Thoracic aorta (tissue), 2 donors: ENCODE measurements at places on chromosomes 6 and 20.
A peak's percentile ranks its signal among the peaks of the same experiment; 100 is the strongest.

DNA sequence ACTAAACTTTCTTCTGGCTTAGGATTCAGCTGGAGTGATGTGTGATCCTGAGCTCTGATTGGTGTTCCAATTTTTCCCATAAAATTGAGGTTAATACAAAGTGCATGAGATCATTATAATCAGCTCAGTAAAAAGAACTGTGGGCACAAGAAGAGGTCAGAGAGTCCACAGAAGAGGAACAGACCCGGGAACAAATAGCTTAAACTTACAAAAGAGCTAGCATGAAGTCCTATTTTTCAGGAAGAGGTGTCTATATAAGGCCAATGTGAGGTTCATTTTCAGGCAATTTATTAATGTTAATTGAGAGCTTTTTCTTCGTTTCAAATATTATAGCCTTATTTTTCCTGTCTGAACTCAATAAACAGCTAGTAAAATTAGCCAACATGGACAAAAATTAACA is 26.9 kb upstream of the STX11 start:
- no peak overlapping the region for H3K27ac ChIP-seq
- DNase-seq: no peak
- H3K4me1 ChIP-seq: no peaks in the 10 kb centered on the region
- no peak overlapping the region for H3K4me3 ChIP-seq
- H3K27me3 ChIP-seq: no peaks in the 10 kb centered on the region

- H3K27ac ChIP-seq: peak overlapping the region; percentile 56
- no peak for DNase-seq
- H3K27me3 ChIP-seq: no peaks in the 10 kb centered on the region
- H3K4me3 ChIP-seq: no peak overlapping the region
- peaks cover 7% of the 10 kb centered on the region for H3K4me1 ChIP-seq
These were observed 36.1 kb upstream of the PLCB4 start for GRCh38 chr20:9032758-9033157.

DNA sequence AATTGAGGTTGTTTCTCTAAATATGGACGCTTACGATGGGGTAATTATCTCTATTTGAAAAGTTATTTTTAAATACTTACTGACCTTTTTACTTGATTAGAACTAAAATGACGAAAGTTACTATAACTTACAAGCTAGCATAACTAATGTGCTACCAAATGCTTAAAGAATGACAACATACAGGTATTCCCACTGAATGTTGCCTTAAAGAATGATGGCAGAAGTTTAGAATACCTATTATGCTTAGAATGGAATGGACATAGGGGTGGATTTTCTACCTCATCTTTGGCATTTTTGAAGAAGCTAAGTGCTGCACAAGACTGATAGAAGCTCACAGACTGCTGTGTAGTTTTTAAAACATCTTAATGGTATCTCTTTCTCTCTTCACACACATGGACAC is 284.8 kb downstream of the THBS2 start:
- no peaks in the 10 kb centered on the region for H3K27me3 ChIP-seq
- DNase-seq: no peak
- no peaks in the 10 kb centered on the region for H3K36me3 ChIP-seq
- H3K27ac ChIP-seq: no peak overlapping the region

DNA sequence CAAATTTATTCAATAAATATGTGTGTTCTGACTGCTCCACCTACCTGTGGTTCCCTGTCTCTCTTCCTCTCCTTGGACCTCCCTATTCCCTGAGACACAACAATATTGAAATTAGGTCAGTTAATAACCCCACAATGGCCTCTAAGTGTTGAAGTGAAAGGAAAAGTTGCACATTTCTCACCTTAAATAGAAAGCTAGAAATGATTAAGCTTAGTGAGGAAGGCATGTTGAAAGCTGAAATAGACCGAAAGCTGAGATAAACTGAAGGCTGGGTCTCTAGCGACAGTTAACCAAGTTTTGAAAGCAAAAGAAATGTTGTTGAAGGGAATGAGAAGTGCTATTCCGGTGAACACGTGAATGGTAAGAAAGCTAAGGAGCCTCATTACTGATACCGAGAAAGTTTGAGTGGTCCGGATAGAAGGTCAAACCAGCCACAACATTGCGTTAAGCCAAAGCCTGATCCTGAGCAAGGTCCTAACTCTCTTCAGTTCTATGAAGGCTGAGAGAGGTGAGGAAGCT is 34.1 kb downstream of the UST start:
- H3K4me1 ChIP-seq: peaks cover 41% of the 10 kb centered on the region
- peak overlapping the region; percentile 45 for H3K4me3 ChIP-seq
- no peak for DNase-seq
- H3K36me3 ChIP-seq: no peaks in the 10 kb centered on the region

DNA sequence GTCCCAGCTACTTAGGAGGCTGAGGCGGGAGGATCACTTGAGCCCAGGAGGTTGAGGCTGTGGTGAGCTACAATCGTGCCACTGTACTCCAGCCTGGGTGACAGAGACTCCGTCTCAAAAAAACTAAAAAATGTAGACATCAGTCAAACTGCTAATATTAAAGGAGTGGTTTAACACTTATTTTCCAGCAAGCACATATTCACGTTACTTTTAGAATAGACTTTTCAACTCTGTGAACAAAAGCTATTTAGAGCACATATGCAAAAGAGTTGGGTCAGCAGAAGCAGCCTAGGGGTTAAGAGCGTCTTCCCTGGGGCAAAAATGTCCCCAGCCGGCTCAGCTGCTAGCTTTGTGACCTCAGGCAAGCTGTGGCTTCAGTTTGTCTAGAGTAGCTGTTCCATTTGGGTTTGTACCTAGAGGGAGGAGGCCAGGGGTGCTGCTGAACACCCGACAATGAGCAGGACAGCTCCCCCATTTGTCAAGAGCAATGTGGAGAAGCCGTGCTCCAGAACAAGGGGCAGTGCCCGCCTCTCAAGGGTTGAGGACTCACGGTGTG is 62.5 kb upstream of the PTGIS start:
- H3K4me3 ChIP-seq: no peak overlapping the region
- H3K36me3 ChIP-seq: peaks cover 7% of the 10 kb centered on the region
- H3K27ac ChIP-seq: peak overlapping the region; percentile 58
- H3K4me1 ChIP-seq: peaks cover 17% of the 10 kb centered on the region
- no peaks in the 10 kb centered on the region for H3K27me3 ChIP-seq

DNA sequence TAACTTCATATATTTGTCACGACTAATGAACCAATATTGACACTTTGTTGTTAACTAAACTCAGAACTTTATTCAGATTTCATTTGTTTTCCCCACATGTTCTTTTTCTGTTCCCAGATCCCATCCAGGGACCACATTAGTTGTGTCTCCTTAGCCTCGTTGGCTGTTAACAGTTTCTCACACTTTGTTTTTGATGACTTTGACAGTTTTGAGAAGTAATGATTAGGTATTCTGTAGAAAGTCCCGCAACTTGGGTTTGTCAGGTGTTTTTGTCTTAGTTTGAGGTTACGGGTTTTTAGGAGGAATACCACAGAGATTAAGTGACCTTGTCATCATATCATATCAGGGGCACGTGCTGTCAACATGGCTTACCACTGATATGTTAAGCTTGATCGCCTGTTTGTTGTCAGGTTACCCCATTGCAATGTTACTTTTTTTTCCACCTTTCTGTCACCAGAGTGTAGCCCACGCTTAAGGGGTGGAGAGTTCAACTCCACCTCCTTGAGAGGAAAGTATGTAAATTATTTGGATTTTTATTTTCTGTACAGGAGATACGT is 32.9 kb downstream of the MAP3K4 start:
- H3K4me1 ChIP-seq: peaks cover 11% of the 10 kb centered on the region
- no peaks in the 10 kb centered on the region for H3K36me3 ChIP-seq
- no peak overlapping the region for H3K27ac ChIP-seq
- DNase-seq: no peak
- no peaks in the 10 kb centered on the region for H3K27me3 ChIP-seq
- no peak overlapping the region for H3K4me3 ChIP-seq

DNA sequence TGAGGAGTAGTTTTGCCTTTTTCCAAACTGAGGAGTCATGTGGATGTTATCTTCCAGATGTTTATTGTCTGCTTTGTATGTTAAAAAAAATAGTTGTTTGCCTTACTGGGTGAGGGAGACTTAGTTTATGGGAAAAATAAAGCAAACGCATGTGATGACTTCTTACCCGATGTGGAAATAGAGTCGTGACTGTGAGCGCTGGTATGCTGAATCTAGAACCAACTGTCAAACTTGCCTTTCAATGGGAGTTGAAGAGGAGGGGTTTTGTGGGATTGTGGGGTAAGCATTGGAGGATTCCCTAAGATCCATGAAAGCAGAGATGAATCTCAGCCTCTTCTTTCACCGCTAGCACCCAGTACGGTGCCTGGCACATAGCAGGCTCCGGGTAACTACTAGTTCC is 5.3 kb downstream of the DCBLD1 start:
- no peaks in the 10 kb centered on the region for H3K27me3 ChIP-seq
- peaks cover 13% of the 10 kb centered on the region for H3K4me1 ChIP-seq
- no peak overlapping the region for H3K4me3 ChIP-seq

DNA sequence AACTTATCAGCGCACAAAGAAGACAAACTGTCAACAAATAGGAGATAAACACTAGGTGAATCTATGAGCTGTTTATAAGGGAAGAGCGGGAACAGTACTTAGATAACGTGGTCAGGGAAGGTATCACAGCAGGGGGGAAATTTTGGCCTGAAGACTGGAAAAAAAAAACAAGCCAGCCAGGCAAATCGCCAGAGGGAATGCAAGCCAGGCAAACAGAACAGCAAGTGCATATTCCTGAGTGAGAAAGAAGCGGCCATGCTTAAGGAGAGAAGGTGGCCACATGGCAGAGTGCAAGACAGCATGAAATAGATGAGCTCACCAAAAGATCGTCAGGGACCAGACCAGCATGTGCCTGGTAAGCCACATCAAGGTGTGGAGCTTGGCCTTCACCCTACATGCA is 466.5 kb upstream of the ARID1B start:
- no peaks in the 10 kb centered on the region for H3K36me3 ChIP-seq
- DNase-seq: no peak
- H3K27me3 ChIP-seq: no peaks in the 10 kb centered on the region
- H3K4me1 ChIP-seq: no peaks in the 10 kb centered on the region
- no peak overlapping the region for H3K27ac ChIP-seq

DNA sequence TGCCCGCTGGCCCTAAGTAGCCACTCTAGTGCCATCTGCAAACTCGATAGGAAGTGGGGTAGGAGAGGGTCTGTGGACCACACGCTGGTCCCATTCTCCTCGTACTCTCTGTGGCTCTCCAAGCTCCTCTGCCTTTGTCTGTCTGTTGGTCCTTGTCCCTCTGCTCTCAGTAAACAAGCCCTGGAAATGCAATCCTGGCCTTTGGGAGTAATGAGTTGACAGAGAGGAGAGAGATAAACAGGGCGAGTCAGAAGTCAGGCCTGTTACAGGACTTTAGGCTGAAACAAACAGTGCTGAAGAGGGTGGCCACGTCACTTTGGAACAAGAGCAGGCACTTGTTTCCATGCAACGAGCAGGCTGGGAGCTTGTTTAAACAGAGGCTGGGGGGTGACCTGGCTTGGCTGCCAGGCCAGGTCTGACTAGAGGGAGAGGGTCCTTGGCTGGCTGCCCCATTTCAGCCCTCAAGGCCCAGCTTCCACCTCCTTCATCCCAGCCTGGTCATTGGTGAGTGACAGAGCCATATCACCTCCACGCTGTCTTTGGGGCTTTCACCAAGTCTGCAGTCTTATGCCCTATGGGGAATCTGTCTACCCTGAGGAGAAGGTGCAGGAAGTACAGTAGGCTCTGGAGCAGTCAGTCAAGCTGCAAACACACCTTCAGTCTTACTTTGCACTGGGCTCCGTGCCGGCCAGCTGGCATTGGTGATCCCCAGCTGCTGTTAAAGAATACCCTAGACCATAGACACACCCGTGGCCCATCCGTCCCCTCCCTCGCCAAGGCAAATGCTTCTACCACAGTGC is 22.6 kb downstream of the FOXP4 start:
- H3K4me1 ChIP-seq: peaks cover 56% of the 10 kb centered on the region
- no peak overlapping the region for H3K4me3 ChIP-seq
- peaks cover 10% of the 10 kb centered on the region for H3K36me3 ChIP-seq
- H3K27me3 ChIP-seq: no peaks in the 10 kb centered on the region
- no peak overlapping the region for H3K27ac ChIP-seq
- no peak for DNase-seq

- no peak overlapping the region for H3K4me3 ChIP-seq
- no peak for DNase-seq
- no peaks in the 10 kb centered on the region for H3K27me3 ChIP-seq
- H3K4me1 ChIP-seq: no peaks in the 10 kb centered on the region
These were observed 169.4 kb downstream of the EYS start for GRCh38 chr6:65537600-65537999.
